ENCODE measurements at places on chromosomes 12 and 14.
A peak's percentile ranks its signal among the peaks of the same experiment; 100 is the strongest.

DNA sequence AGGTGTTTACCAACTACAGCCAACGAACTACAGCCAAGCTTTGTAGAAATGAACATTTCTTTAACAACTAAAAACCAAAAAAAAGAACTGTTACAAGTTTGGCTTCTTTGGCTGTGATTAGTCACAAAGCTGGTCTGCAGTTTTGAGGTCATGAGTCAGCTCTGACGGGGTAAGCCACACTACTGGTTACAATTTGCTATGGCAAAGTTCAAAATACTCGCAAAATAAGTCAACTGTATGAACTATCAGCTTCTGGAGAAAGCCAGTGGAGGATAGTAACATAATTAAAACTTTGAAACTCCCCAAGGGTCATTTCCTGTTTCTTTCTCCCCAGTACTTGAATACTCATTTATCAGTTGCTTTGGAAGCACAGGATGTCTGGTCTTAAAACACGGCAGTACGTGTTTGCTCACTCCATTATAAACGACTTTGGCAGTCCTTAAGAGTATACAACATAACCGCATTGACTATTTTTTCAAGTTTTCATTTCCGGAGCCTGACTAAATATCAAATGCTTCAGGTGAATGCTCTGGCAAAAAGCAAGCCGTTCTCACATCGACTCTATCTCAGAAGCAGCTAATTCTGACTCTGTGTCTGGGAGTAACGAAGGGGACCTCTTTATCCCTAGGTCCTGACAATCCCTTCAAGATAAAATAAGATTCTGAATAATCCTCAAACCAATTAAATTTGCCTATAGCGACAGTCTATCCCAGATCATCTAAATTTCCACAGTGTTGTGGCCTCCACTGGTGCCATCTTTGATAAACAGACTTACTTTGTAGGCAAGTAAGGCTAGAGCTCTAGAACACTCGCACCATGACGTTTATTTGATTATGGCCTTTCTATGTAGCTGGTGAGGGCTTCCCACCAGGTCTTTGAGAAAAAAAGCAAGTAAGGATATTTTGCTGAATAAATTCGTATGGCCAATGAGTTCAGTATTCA is 10.6 kb downstream of the PHLDA1 start:
- no peak for DNase-seq

DNA sequence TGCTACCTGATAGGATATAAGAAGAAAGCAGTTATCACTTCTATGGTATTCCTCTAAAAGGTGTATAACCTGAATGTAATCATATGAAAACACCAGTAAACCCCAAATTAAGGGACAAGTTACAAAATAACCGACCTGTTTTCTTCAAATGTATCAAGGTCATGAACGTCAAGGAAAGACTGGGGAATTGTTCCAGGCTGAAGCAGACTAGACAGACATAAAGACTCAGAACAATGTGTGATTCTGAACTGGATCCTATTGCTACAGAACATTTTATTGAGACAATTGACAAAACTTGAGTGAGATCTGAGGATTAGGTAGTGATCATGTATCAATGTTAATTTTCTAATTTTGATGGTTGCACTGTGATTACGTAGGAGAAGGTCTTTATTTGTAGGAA is 15.4 kb upstream of the LRP6 start:
- no peak for DNase-seq

- peak; percentile 97 for DNase-seq
Measured at GRCh38 chr12:127559349-127560040, 707.5 kb upstream of the TMEM132C start.

DNA sequence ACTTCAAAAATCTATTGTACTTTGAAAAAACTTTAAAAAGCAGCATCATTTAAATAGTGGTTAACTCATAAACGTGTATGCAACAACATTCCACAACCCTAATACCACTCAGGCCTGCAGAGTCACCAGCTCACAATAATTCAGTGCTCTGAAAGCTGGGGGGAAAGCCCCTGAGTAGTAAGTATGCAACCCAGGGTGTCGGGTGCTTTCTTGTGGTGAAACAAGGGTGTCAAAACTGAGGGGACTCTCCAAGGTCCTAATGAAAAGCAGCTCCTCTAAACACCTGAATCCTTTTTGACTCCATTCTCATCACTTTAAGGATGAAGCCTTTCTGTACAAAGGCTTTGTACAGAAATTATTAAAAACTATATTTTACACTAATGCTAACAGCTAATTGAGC is 33.7 kb downstream of the FGFR1OP2 start:
- no peak for DNase-seq

DNA sequence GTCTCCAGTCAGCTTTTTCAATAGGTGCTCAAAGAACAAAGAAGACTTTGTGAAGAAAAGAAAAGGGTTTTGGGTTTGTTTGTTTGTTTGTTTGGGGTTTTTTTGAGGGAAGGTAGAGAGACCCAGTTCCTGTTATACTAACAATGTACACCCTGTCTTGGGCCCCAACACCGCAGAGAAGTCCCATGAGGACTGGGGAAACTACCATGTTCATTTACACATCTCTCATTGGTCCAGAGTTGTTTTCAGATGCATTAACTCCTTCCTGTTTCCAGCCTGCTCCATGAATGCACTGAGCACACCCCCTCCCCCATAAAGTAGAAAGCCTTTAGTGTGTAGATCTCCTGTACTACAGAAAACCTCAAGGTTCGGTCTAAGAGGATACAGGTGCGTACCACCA is 51.1 kb upstream of the SLC8A3 start:
- DNase-seq, result no peak

DNA sequence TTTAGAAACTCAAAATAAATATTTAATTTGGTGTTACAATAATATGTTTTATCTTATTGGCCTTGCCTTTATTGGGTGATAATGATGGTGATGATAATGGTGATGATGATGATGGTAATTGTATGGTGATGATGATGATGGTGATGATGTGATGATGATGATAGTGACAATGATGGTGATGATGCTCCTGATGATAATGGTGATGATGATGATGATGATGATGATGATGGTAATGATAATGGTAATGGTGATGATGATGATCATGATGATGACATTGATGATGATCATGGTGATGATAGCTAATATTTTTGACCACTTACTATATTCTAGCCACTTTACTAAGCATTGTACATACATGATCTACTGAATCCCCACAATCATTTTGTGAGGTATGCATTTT is 1548.6 kb upstream of the TMEM132C start:
- no peak for DNase-seq

GRCh38 chr14:75811136-75811829 is 150.2 kb downstream of the TTLL5 start:
- no peak for DNase-seq

DNA sequence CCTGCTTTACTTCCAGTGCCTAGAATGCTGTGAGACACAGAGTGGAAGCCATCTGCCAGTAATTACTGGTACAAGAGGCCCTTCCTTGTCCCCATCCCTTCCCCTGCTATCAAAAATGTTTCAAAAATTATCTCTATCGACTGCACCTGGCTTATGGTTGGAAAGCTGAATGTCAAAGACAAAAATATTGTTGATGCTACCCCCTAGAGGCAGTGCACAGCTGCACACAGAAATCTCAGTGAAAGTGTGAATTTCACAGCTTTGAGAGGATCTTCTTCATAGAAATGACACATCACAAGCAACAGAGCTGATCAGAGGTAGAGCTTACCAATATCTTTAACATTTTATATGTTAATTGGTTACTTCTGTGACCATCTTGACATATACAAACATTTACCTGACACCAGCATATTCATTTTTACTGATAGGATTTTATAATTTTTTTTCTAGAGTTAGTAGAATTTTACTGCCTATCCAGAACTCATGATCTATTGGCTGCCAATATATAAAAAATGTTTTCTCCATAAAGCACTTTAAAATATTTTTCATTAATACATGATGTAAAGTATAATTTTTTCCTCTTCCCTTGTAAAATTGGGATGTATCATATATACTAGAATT is 138.0 kb downstream of the AACS start:
- peak; percentile 28 for DNase-seq

DNA sequence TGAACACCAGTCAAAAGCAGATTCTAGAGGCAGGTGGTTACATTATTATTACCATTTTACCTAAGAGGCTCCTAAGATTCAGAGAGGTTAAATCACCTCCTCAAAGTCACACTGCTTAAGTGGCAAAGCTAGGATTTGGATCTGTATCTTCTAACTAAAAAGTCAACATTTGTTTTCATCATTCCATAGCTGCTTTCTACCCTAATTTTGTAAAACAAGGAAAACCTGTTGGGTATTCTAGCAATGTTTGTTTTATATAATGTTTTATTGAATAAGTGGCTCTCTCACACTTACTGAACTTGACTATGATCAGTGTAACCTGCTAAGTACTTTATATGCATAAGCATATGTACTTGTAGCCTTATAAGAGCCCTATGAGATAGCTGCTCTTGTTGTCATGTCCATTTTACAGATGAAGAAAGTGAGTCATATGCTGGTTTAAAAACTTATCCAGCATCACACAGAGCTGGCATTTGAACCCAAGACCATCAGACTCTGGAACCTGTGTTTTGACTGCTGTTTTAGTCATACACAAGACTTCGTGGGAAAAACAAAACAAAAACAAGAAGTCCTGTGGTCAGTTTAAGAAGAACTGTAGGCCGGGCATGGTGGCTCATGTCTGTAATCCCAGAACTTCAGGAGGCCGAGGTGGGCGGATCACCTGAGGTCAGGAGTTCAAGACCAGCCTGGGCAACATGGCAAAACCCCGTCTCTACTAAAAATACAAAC is 31.7 kb upstream of the EVL start:
- no peak for DNase-seq

DNA sequence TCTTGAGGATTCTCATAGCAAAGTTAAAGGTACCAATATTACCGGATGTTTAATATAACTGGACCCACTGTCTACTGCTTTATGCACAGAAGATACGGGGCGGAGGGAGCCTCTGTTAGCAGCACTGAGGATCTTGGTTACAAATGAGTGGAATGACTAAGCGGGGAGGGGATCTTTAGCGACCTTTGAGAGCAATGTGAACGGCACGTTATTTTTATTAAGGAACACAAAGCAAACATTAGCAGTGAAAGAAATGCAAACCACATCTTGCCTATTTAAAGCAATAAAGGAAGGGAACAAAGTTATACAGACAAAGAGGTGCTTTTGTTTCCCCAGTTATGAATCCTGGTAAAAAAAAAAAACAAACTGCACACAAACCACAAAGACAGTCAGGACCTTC is 27.1 kb upstream of the PRMT8 start:
- no peak for DNase-seq

- DNase-seq, result no peak
Measured at GRCh38 chr12:124406043-124406442, 111.2 kb downstream of the RFLNA start.

DNA sequence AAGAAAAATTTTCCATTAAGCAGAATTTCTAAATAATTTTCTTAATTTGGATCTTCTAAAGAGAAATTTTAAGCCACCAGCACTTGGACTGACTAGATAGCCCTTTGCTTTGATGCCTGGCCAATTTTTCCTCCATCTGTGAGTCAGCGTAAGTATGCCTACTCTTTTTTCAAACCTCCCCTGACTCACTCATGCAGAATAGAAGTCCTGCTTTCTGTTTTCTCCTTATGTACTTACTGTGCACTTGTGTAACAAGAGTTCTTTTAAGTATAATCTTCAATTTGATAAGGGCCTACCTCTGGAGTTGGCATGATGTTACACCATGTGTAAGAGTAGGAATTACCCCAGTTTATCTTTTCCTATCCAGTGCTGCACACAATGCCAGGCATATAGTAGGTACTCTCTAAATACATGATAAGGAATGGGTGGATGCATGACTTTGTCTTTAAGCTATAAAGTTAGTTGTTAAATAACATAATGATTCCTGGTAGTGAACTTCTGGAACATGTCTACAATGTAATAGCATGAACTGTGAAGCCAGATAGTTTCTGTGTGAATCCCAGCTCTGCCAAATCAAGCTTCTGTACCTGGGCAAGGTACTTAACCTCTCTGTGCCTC is 329.6 kb downstream of the TMTC2 start:
- no peak for DNase-seq

- DNase-seq, result no peak
Measured at GRCh38 chr12:122868471-122869177, 27.3 kb downstream of the VPS37B start.

DNA sequence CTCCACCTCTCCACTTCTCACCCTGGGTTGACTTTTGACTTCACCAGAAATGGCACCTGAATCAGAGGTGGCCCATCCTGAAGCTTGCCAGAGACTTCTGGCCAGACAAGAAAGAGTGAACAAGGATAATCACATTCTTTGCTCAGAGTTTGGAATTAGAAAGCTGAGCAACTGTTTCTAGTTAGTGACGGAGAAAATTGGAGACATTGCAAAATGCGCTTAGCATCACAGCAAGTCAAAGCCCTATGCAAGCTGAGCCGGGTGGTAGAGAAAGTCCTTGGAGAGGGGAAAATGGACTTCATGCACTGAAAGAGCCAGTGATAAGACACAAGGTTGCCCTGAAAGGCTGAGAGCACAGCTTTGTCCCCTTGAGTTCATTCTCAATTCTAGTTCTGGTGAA is 161.8 kb downstream of the PAH start:
- no peak for DNase-seq

- no peak for DNase-seq
Measured at GRCh38 chr14:59753512-59753911, 117.1 kb downstream of the RTN1 start.

- no peak for DNase-seq
Measured at GRCh38 chr14:87325741-87326140, 667.2 kb downstream of the GALC start.

DNA sequence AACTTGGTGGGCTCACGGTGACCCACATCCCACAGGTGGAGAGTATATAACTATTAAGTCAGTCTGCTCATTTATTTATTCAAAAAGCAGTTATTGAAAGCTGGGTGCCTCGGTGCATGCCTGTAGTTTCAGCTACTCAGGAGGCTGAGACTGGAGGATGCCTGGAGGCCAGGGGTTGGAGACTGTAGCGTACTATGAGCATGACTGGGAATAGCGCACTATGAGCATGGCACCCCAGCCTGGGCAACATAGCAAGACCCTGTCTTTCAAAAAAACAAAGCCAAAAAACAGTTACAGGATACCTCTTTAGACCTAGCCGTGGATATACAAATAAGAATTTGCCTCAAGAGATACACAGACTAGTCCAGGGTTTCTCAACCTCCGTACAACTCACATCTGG is 139.8 kb downstream of the ZFP36L1 start:
- no peak for DNase-seq

- DNase-seq, result peak; percentile 22
Measured at GRCh38 chr12:76240281-76240680, 107.9 kb downstream of the BBS10 start.

DNA sequence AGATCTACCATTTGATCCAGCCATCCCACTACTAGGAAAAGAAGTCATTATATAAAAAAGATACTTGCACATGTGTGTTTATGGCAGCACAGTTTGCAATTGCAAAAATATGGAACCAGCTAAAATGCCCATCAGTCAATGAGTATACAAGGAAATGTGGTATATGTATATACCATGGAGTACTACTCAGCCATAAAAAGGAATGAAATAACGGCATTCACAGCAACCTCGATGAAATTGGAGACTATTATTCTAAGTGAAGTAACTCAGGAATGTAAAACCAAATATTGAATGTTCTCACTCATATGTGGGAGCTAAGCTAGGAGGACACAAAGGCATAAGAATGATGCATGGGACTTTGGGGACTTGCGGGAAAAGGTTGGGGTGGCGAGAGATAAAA is 402.6 kb downstream of the RAD51B start:
- no peak for DNase-seq
